Ascending aorta (tissue), 2 donors: ENCODE measurements at places on chromosomes 13 and 19.

DNA sequence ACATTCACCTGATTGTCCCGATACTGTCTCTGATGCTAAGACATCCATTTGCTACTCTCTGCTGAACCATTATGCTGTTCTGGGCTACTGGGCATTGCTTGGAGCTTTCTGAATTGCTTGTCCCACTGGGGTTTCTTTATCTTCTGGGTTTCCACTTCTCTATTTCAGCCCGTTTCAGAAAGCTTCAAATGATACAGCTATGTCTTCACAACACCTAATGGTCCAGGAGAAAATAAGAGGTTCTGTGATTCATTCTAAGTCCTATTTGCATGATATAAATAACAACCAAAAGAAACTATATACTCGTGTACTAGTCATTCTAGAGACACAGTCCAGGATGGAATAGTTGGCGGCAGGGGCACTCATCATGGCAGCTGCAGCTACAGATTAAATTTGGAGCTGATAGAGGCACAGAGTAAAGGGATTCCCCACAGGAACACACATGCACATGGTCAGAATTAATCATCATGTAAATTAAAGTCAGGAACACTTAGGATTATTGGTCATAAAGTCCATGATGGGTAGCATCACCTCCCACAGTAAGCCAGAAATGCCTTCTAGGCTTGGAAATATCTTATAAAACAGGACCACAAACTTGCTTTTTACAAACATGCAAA lies 33.3 kb upstream of the SCEL start:
- no peaks in the 10 kb centered on the region for H3K27me3 ChIP-seq
- H3K36me3 ChIP-seq: no peaks in the 10 kb centered on the region
- H3K4me3 ChIP-seq: no peak overlapping the region

GRCh38 chr19:15288146-15288963 lies 44.0 kb downstream of the BRD4 start:
- H3K4me3 ChIP-seq: no peak overlapping the region
- H3K36me3 ChIP-seq: no peaks in the 10 kb centered on the region
- no peaks in the 10 kb centered on the region for H3K27me3 ChIP-seq
- peaks cover 82% of the 10 kb centered on the region for H3K4me1 ChIP-seq
- peak overlapping the region; percentile 17 for H3K27ac ChIP-seq

- H3K27ac ChIP-seq: no peak overlapping the region
- H3K4me1 ChIP-seq: no peaks in the 10 kb centered on the region
- H3K4me3 ChIP-seq: no peak overlapping the region
- no peaks in the 10 kb centered on the region for H3K27me3 ChIP-seq
- no peak for DNase-seq
- H3K36me3 ChIP-seq: no peaks in the 10 kb centered on the region
Measured at GRCh38 chr13:42279986-42280385, 8.0 kb downstream of the AKAP11 start.

DNA sequence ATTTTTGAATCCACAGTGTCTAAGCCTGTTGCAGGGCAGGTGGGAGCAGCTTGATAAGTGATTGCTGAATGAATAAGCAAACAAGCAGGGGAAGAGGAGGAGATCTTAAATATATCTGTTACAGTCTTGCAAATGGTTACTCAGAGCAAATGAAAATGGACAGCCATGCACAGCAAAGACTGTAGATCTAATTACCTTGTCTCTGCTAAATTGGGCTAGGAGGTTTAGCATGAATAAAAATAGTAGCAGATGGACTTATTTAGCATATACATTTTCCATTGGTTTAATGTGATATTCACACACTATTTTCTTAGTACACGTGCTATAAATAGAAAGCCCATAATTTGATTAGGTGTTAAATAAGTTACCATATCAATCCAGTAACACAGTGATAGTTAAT lies 72.9 kb upstream of the FARP1 start:
- no peaks in the 10 kb centered on the region for H3K36me3 ChIP-seq
- no peaks in the 10 kb centered on the region for H3K4me1 ChIP-seq
- no peak for DNase-seq
- no peaks in the 10 kb centered on the region for H3K27me3 ChIP-seq
- no peak overlapping the region for H3K27ac ChIP-seq

- no peak overlapping the region for H3K27ac ChIP-seq
- peak overlapping the region; percentile 98 for H3K4me3 ChIP-seq
- DNase-seq: no peak
- no peaks in the 10 kb centered on the region for H3K36me3 ChIP-seq
Measured at GRCh38 chr19:29943615-29944014, 1.6 kb downstream of the URI1 start.

GRCh38 chr19:44720945-44721344 lies 22.0 kb downstream of the CEACAM16 start:
- H3K36me3 ChIP-seq: no peaks in the 10 kb centered on the region
- H3K27ac ChIP-seq: no peak overlapping the region
- H3K4me3 ChIP-seq: no peak overlapping the region

- H3K4me1 ChIP-seq: no peaks in the 10 kb centered on the region
- no peak overlapping the region for H3K4me3 ChIP-seq
- no peaks in the 10 kb centered on the region for H3K36me3 ChIP-seq
- no peak overlapping the region for H3K27ac ChIP-seq
Measured at GRCh38 chr13:107329991-107330390, 762.1 kb upstream of the ARGLU1 start.

DNA sequence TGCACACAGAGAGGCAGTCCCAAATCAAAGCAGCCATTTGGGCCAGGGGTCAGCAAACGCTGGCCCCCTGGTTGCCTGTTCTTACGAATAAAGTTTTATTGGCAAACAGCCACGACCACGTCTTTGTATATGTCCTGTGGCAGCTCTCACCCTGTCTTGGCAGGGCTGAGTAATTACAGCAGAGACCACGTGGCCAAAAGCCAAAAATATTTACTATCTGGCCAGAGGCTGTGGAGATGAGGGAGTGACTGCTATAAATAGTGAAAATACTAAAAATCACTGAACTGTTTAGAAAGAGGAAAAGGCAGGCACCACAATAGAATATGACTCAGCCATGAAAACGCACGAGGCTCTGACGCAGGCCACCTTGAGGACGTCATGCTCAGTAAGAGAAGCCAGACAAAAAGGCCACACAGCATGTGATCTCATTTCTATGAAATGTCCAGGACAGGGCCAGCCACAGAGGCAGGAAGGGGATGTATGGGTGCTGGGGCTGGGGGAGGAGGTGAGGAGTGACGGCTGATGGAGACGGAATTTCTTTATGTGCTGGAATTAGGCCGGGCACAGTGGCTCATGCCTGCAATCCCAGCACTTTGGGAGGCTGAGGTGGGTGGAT lies 29.4 kb downstream of the SMIM24 start:
- H3K4me3 ChIP-seq: no peak overlapping the region
- peak overlapping the region; percentile 99 for H3K27ac ChIP-seq
- no peaks in the 10 kb centered on the region for H3K27me3 ChIP-seq
- H3K36me3 ChIP-seq: peaks cover 79% of the 10 kb centered on the region
- peaks cover 20% of the 10 kb centered on the region for H3K4me1 ChIP-seq

GRCh38 chr13:21060338-21061028 lies 903 bp downstream of the LATS2 start:
- H3K27me3 ChIP-seq: no peaks in the 10 kb centered on the region
- H3K27ac ChIP-seq: peak overlapping the region; percentile 100
- peaks cover 28% of the 10 kb centered on the region for H3K4me1 ChIP-seq
- H3K4me3 ChIP-seq: peak overlapping the region; percentile 84
